ENCODE measurements at places on chromosomes 13 and 19.

DNA sequence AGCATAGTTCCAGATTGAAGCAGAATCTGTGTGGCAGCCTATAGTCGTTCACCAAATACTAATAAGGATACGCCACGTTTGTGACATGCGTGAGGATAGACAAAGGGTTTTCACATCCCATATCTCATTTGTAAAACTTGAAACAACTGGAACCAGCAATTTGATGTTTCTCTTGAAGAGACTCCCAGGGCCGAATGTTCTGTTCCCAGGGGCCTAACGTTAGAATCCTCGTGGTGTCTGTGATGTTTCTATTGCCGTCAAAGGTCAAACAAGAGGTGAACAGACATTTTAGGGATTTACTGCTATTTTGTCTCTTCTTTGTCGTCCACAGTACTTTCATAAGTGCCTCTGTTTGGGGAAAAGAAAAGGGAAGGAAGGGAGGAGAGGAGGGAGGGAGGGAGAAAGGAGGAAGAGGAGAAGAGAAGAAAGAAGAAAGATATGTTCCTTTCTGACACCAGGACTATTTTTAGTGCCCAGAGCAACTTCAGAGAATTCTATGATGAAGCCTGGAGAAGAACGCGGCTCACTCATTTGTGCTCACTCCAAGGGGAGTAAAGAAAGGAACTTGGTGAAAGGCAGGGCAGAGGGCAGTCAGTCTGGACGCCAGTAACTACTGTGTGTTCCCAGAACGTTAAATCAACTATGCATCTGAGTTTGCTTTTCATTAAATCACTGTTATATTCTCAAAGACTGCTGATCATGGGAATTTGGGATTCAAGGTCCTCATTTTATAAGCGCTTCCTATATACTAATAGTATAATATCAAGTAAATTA lies 154.5 kb downstream of the DCT start:
- no peak for DNase-seq

- DNase-seq: no peak
These were observed 73.8 kb upstream of the FRY start for GRCh38 chr13:31957772-31958171.

DNA sequence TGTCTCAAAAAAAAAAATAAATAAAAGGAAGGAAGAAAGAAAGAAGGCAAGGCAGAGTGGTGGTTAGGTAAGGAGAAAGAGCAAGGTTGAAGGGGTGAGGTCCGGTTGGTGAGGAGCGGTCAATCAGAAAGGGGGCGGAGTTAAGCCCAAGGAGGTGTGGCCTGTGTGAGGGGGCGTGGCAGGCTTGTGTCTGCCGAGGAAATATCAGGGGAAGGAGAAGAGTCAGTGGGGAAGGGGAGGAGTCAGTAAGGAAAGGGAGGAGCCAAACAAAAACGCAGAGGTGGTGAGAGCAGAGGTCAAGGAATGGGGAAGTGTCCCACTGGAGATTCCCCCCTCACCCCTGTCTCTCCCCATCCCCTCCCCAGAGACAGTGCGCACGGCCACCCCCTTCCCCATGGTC lies 5.9 kb downstream of the CACNG7 start:
- DNase-seq: no peak

- no peak for DNase-seq
These were observed 21.8 kb downstream of the POLR1D start for GRCh38 chr13:27643334-27644132.

GRCh38 chr19:22545751-22546150 lies 88.4 kb upstream of the ZNF492 start:
- no peak for DNase-seq

DNA sequence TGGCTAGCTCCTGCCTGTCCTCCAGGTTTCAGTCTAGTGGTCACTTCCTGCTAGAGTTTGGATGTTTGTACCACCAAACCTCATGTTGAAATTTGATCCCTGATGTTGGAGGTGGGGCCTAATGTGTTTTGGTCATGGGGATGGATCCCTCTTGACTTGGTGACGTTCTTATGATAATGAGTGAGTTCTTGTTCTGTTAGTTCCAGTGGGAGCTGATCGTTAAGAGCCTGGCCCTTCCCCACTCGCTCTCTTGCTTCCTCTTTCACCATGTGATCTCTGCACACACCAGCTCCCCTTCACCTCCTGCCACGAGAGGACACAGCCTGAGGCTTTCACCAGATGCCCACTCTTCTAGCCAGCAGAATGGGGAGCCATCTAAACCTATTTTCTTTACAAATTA lies 86.8 kb upstream of the SCEL start:
- DNase-seq: no peak

DNA sequence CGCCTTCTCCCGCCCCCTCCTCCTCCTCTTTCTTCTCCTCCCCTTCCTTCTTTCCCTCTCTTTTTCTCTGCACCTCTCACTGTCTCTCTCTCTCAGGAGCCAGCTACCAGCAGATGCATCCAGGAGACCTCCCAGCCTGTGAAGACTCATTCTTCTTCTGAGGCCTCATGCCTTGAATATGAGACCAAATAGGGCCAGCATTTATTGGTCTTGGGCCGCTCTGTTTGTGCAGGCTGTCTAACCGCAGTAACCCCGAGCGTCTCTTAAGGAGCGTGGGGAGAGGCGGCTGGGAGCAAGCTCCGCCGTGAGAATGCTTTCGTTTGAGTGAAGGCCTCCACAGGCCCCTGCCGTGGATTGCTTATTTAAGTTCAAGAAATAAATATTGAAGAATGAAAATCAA lies 167.0 kb downstream of the NUFIP1 start:
- no peak for DNase-seq

DNA sequence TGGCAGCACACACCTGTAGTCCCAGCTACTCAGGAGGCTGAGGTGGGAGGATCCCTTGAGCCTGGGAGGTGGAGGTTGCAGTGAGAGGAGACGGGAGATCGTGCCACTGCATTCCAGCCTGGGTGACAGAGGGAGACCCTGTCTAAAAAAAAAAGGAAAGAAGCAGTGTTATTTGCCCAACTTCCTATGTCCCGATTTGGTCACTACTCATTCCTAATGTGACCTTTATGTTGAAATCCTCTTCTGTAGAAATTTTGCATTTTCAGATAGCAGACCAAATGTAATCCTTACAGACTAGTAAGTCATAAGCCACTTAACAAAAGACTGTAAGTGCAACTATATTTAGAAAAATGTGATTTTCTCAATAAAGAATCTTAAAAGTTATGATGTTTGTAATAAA lies 18.2 kb upstream of the STK24 start:
- DNase-seq: no peak

DNA sequence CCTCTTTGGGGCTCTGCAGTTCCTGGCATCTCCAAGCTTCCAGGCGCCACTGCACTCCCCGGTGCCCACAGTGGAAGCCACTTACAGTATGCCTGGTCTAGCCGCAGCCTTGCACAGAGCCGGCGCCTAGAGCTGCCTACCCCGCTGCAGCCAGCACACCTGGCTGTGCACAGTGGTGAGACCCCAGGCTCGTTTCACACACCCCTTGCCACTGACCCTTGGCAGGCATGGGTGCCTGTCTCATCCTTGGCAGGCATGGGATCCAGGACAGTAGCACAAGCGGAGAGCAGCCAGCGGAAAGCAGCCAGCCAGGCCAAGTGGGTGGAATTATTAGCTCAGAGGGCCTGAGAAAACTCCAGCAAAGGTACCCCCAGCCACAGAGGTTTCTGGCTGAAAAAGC lies 86.0 kb downstream of the SERP2 start:
- no peak for DNase-seq

DNA sequence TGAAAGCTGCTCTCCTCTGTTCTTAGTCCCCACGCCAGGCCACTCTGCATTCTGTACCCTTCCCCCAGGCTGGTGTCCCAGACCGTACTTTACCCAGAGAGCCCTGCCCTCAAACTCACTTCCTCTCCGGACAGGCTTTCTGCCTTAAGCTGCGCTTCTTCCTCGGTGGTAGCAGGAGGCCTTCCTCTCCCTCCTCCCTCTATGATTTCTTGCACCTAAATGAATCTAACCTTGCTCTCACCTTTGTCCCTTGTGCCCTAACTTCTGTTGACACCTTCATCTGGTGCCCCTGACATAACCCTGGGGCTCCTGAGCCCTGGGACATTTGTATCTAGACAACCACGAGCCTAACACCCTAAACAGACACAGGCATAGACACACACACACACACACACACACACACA lies 29.6 kb upstream of the CEACAM21 start:
- DNase-seq: no peak

DNA sequence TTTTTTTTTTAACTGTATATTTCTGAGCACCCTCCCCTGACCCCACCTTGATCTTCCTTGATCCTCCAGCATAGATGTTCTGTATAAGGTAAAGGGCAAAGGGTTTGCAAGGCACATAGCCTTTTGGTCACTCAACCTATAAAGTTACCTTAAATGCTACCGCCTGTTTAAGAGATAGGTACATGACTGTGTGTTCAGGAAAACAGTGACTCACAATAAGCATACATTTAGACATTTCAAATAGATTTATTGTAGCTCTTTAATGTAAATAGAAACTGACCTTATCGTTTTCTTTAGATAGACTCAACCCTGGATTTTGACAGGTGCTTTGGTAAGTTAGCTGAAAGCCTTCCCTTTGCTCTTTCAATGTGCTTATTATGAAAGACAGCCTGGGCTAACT lies 15.2 kb upstream of the SLC10A2 start:
- DNase-seq: no peak

- no peak for DNase-seq
These were observed 53.6 kb upstream of the C1QTNF9B start for GRCh38 chr13:23950736-23951510.

GRCh38 chr19:45451131-45451849 lies 16.5 kb upstream of the FOSB start:
- no peak for DNase-seq

Data from thoracic aorta (tissue), 2 donors.